ENCODE measurements at places on chromosomes 7 and 10.

- peak; percentile 29 for DNase-seq
Measured at GRCh38 chr7:1537535-1538412, 7.3 kb downstream of the MAFK start.

DNA sequence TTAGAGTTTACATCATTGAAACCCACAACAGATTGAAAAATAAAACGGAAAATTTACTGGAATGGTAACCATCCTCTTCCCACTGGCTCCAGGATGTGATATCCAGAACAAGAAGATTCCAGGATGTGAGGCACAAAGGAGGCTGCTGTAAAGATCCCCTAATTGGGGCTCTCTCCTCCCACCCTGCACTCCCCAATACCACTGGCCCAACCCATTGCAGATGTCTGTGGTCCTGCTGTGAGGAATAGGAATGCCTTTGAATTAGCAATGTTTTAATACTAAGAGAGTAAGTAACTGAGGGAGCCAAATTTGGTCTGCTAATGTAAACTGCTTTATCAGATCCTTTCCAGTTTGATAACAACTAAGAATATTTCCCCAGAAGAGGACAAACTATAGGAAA lies 225.9 kb upstream of the INHBA start:
- DNase-seq: no peak

DNA sequence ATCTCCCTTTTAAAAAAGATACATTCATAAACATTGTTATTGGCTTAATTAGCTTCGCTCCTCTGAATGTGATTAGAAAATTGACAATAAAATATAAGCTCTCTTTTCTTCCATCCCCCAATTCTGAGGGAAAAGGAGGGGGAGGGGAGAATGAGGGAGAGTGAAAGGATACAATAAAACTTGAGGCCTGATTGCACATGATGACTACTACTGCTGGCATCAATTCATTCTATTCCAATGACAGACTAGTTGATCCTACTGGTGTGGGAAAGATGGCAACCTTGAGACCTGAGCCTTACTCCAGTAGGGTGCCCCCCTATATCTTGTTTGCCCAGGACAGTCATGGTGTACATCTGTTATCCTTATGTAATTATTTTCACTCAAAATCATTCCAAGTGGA lies 4.5 kb upstream of the IQUB start:
- DNase-seq: no peak

DNA sequence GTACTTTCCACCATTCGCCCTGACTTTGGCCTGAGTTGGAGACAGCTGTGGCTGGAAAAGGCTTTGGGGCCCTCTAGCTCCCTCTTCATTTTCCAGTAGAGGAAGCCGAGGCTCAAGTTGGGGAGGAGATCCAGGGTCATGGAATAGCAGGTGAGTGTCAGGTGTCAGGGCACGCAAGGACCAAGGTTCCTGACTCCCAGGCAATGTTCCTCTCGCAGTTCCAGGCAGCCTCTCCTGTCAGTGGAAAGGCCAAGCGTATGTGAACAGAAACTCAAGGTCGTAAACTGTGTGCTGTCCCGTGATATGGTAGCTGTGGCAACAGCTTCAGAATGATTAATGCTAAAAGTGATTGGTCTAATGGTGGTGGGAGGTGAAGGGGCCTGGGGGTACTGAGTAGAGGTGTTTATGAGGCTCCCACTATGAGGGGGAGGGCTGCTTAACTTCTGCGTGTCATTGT lies 13.2 kb downstream of the ADAMTS14 start:
- DNase-seq: no peak

GRCh38 chr10:70317272-70317942 lies 33.6 kb upstream of the NPFFR1 start:
- no peak for DNase-seq

DNA sequence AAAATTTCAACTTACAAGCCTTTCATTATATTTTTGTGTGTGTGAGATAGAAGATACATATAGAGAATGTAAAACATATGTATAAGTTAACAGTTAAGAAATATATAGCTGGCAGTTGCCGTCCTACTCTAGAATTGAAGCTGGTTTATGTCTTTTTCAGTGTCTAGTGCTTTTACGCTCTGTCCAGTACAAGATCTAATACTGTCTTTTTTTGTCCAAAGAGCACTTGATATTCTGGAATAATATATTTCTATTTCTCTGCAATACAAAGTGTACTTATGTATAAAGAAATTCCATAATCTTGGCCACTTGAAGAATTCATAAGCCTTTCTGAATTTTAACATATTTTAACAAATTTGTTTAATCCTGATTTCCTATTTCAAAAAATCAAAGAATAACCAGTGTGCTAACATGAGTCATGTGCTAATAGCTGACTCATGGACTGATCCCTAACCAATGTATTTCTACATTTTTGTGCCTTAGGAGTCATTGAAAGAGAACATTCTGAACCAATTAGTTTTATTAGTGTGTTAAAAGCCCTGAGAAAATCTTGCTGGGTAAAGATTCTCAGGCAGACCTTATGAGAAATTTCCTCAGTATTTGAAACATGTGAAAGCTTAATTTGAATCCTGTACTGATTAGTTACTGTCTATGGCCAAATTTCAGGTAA lies 73.2 kb upstream of the CCAR1 start:
- no peak for DNase-seq

GRCh38 chr7:45196374-45196773 lies 38.8 kb downstream of the RAMP3 start:
- DNase-seq: no peak

DNA sequence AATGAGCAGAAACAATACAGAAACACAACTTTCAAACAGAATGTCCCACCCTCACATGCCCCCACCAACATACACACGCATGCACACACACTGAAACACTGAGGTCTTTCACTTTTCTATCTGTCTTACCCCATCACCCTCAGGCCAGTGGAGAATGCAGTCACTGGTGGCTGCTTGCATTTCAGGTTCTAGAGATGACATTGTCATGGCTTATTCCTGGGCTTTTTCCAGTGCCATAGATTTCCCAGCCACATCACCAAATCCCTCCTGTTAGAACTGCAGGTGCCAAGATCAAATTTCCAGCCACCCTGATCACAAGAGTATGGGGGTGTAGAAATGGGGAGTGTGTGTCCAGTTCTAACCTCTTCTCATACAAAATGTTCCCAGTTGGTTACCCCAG lies 68.4 kb downstream of the CACNA2D1 start:
- DNase-seq: peak; percentile 41

DNA sequence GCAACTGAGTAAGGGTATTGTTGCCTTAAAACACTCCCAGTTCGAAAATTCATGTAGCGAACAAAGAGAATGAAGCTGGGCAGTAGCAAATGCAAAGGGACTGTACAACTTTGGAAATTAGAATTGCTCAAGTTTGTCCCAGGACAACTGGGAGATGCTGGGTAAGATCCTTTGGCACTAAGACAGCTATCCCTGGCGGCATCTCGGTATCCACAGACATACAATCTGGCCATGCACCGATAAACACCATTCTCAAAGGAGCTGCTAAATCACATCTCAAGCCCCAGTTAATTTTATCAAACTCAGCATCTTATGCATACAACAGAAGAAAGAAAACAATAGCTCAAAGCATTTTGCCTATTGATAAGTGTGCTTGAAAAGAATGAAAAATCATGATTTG lies 177.3 kb downstream of the AMPH start:
- no peak for DNase-seq

DNA sequence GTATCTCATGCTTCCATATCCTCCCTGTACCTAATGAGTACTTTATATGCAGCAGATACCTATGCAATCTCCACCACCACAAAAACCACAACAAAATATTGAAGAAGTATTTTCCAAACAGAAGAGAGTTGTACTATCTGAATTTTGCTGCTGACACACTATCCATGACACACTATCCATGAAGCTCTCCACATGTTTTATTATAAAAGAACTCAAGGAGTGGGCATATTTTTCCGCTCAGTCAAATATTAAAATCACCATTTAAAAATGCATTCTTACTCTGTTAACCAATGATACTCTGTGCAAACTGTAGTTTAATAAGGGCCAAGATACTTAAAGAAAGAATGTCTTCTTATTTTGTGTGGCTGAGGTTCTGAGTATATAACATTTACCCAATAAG lies 2.8 kb downstream of the BET1 start:
- no peak for DNase-seq

GRCh38 chr10:121833387-121833786 lies 94.4 kb downstream of the ATE1 start:
- DNase-seq: no peak

DNA sequence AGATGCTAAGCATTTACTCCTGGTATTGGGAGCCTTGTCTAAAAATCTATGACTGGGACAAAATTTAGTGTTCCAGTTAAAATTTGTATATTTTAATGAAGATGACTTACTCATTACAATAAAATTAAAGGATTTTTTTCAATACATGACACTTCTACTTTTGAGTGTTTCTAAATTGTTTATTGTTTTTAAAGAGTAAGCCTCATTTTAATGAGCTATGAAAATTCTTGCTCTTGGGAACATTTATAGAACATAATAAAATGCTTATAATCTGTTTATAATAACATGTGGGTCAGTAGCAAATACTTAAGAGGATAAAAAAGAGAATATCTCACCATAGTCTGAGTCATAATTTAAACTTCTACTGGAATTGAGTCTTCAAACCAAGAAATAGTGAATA lies 149.5 kb downstream of the PLCE1 start:
- no peak for DNase-seq

DNA sequence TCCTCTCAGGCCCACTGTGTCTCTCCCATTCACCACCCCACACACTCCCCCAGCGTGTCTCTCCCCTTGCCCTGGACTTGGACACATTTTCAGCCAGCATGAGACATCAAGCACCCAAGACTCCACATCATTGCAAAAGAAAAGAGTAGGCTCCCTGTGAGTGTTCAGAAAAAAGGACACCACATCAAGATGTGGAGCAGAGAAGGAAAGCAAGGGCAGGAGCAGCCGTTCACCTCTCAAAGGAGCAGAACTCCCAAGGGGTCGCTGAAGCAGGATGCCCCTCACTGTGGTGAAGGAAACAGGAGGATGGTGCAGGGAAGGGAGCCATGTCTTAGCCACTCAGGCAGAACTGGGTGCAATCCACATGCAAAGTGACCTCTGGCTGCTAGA lies 89.9 kb upstream of the MACROH2A2 start:
- no peak for DNase-seq

DNA sequence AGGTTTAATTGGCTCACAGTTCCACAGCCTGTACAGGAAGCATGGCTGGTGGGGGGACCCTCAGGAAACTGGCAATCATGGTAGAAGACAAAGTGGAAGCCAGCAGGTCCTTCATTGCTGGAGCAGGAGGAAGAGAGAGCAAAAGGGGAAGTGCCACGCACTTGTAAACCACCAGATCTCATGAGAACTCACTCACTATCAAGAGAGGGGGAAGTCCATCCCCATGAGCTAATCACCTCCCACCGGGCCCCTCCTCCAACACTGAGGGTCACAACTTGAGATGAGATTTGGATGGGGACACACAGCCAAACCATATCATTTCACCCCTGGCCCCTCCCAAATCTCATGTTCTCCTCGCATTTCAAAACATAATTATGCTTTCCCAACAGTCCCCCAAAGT lies 171.9 kb upstream of the CACNA2D1 start:
- DNase-seq: no peak

GRCh38 chr7:89927762-89928161 lies 226.5 kb upstream of the STEAP1 start:
- no peak for DNase-seq

GRCh38 chr7:65239707-65240352 lies 133.8 kb upstream of the ZNF92 start:
- DNase-seq: no peak

DNA sequence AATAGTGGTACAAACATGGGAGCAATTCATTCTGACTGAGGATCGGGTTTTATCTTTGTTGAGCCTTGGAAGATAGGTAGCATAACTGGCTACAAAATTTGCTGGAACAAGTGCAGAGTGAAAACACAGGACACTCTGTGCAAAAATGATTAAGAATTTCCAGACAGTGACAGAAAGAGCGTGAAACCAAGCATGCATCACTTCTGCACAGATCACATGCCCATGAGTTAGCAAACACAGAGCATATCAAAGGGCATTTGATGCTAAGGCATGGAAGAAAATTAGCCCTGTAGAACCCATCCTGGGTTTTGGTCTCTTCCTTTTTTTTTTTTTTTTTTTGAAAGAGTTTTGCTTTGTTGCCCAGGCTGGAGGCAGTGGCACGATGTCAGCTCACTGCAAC lies 28.3 kb downstream of the TECTB start:
- DNase-seq: no peak

GRCh38 chr10:101666083-101666482 lies 28.9 kb downstream of the FBXW4 start:
- no peak for DNase-seq

DNA sequence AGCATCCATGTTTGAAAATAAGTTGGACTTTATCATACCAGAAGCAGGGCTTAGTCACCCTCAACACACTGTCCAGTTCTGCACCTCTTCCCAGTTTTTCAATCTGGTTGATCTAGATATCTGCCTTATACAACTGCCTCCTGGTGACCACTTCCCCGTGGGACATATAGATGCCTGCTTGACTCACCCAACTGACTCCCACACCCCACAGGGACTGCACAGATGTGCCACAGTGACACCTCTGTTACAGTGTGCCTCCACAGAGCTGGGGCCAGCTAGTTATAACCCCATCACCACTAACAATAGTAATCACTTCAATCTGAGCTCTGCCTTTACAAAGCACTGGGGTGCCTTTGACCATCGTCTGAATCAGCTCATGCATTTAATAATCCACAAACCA lies 82.6 kb upstream of the AOAH start:
- no peak for DNase-seq

DNA sequence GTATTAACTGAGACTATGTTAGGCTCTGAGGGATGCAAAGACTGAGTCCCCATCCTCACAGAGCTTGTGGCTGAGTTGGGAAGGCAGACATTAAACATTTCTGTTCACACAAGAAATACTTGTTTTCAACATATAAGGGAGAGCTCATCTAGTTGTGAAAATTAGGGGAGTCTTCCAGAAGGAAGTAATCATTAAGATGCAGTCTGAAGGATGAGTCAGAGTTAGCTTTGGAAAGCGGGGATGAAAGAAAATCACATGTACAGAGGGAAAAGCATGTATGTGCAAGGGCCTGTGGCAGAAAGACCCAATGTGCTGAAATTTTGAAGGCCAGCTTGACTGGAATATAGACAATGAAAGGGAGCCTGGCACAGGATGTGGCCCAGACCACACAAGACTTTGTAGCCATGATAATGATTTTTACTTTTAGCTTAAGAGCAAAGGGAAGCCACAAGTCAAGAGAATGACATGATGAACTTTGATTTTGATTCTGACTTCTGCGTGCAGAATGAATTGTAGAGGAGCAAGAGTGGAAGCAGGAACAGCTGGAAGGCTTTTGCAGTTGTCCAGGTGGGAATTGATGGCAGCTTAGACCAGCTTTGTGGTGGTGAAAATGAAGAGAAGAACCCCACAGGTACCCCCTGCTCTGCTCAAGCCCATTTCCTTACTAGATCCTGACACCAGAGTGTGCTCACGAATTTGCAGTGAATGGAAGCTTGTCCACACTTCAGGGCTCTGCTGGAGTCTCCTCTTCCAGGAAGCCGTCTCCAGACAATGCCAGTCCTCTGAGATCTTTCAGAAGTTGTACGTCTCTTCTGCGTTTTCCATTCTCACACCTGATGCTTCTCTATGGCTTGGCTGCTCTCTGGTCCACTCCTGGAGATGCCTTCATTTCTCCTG lies 115.6 kb downstream of the ATXN7L1 start:
- no peak for DNase-seq

GRCh38 chr7:111638078-111638477 lies 75.8 kb upstream of the IMMP2L start:
- no peak for DNase-seq
